ENCODE measurements at places on chromosomes 13 and 19.

DNA sequence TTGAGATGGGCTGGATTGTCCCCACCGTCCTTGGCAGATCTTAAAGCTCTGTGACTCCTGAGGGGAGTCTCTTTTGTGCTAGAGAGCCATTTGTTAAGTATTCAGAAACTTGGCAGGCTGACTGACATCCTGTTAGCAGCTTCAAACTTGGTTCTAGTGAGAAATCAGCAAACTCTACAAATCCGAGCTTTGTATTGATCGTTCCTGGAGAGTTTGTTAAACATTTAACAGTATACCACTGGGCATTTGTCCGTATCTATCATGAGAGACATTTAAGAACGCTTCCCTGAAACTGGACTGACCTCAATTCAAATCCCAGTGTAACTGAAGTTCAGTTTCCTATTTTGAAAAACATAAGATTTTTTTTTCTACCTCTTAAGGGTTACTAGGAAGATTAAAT lies 3.1 kb downstream of the ATP12A start:
- peak; percentile 18 for DNase-seq

DNA sequence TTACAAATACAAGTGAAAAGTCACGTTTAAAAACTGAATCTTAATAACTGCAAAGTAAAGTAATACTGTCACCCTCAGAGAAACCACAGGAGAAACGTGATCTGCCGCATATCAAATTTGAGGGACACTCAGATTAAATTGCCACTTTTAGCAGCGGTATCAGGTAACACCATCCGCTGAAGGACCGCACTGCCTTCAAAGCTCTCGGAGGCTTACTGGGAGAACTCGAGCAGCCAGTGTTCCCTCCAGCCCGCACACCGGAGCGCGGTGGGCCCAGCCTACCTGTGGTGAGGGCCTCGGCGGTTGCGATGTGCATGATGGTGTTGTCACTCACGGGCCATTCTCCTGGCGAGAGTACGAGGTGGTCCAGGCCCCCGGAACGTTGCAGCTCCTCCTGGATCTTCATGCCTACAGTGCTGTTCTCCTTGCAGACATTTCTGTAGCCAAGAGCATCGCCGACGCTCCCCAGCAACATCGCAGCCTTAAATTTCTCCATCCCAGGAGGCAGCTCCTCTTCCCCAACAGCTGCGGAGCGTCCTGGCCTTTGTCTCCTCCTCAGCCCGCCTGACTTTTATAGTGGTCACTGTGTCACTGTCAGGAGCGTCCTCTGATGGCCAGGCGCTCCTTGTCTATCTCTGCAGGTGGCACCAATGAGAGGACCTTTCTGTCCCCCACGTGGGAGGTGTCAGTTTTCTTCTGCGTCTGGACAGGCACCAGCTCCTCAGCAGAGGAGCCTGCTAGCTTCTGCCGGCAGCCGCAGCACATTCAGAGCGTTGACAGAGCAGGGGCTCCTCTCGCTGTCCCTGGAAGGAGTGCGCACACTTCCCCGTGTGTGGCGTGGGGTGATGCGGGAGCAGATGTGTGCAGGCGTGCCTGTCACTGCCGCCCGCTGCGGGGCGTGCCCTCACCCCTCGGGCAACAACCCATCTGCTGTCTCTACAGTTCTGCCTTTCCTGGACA lies at the start of gene ADPRHL1:
Gene ADPRHL1 (minus strand): TSS at position 547 of the 960 bp plus-strand sequence. CDS start 51 bp downstream, at position 496.
- no peak for DNase-seq

DNA sequence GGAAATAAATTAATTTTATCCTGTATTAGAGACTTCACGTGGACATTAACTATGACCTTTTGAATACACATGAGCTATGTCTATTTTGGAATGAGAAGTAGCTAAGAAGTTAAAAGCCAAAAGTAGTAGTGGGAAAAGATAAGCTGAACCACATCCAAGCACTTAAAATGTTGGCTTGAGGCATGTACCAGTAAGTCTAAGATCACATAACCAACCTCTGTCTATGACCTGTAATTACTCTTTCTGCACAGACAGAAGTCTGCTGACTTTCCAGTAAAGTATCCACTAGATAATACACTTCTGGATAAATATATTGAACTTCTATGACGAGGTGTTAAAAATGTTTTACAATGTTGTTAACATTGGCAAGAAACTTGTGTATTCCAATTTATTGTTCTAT lies 68.7 kb downstream of the LIG4 start:
- no peak for DNase-seq

DNA sequence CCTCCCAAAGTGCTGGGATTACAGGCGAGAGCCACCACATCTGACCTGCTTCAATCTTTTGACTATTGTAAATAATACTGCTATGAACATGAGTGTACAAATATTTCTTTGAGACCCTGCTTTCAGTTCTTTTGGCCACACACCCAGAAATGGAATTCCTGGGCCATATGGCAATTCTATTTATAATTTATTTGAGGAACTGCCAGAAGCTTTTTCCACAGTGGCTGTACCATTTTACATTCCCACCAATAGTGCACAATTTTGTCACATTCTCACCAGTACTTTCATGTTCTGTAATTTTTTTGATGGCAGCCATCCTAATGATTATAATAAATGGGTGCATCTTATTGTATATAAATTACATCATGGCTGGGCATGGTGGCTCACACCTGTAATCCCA lies 13.7 kb upstream of the FCER2 start:
- no peak for DNase-seq

DNA sequence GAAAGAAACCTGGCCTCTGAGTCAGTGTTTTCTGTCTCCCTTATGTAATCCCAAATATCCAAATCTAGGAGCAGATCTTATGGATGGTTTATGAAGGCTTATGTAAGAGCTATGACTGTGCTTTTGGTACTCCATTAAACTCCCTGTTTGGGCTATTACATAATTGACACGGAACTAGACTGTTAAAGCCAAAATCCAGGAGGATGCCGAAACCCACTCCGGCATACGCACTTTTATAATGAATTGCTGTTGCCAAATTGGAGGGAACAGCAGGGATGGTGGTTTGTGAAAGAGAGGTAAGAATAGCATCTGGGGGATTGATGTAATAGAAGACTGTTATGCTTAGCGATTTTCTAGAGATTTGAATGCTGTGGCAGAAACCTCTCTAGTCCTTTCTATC lies 2.0 kb downstream of the MTUS2 start:
- no peak for DNase-seq

DNA sequence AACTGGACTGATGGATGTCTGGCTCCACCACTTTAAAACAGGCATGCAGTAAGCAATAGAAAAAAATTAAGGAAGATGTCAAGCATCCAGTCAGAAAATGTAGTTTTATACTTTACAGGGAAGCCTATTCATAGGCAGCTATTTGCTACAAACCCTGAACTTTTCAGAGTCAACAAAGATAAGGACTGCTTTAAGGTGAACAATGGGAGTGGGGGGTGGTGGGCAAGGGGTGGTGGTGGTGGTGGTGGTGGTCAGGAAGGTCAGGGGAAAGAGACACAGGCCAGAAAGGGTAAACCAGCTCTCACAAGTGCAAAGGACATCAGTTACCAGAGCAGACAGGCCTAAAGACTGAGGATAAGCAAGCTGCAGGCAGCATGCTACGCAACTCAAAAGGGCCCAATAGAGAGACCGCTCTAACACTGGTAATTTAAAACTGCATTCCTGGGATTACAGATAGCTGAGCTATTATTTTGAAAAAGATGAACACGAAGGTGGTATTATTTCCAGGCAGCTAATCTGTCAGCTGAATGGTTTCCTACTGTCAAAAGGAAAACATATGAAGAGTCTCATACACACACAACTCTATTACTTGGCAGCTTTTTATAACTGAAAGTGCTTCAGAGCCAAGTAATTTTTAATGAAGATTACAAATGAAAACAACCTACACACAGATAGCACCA lies 14.8 kb downstream of the BRD4 start:
- no peak for DNase-seq

- DNase-seq: peak; percentile 5
Observed at GRCh38 chr13:76523740-76524340, 362.4 kb downstream of the KCTD12 start.

GRCh38 chr19:18941628-18942354 lies 774 bp upstream of the HOMER3 start:
- no peak for DNase-seq

DNA sequence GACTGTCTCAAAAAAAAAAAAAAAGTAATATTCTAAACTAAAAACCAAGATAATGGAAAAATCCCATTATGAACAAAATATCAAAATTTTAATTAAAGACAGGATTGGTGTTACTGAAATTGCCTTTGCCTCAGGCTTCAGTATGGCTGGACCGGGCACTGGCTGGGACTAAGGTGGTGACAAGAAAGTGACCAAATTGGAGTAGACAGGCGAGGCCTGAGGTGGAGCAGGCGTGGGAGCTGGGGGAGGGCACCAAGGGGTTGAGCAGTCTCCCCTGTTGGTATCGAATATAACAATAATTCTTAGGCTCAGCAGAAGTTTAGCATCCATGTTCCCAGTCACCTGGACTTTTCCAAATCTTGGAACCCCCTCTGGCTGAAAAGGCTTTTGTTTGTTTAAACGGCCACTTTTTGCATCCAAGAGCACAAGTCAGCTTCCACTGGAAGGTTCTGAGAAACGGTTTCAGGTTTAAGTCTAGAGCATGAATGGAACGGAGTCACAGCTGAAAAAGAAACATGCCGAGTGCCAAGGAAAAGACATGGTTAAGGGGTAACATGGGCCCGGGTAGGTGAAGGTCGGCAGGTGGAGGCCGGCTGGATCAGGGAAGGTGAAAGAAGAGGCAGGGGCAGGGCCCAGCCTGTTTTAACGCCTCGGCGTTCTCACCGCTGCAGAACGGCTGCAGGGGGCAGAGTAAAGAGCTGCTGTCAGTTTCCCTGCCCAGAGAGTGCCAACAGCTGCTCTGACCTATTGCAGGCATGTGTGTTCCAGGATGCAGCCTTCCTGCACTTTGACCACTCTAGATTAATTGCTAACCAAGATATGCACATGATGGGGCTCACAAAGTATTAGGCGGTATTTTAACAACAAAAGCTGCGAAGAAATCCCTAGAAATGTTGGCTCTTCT lies 104.4 kb downstream of the TM9SF2 start:
- DNase-seq: peak; percentile 71

GRCh38 chr13:23963947-23964346 lies 66.6 kb upstream of the C1QTNF9B start:
- no peak for DNase-seq

DNA sequence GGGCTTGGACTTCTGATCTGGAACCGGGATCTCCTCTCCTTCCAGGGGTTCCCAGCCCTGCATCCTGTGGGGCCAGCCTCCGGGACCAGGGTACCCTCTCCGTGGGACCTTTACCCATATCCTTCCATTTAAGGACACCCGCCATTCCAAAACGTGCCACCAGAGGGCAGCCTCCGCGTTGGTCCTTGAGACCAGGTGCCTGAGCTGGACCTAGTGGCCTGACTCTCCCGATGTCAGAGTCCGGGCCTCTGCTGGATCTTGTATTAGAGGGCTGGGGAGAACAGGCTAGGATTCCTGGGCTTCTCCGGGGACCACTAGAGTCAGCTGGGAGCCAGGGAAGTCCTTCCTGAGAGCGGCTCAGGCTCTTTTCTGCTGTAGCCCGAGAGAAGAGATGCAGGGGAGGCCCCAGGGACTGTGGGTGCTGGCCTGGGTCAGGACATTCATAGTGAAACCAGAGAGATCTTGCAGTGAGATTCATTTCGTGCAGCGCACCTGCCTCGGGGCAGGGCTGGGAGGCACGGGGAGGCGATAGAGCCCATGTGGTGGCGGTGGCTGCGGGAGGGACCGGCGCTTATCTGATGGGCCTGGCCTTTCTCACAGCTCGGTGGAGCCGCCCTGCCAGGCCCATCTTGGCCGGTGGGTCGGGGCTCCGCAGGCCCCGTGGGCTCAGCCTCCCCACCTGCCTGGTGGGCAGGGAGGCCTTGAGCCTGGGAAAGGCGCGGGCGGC lies 9.8 kb upstream of the SLC7A10 start:
- DNase-seq: peak; percentile 86

- DNase-seq: no peak
Observed at GRCh38 chr13:28559636-28560259, 64.8 kb upstream of the FLT1 start.

DNA sequence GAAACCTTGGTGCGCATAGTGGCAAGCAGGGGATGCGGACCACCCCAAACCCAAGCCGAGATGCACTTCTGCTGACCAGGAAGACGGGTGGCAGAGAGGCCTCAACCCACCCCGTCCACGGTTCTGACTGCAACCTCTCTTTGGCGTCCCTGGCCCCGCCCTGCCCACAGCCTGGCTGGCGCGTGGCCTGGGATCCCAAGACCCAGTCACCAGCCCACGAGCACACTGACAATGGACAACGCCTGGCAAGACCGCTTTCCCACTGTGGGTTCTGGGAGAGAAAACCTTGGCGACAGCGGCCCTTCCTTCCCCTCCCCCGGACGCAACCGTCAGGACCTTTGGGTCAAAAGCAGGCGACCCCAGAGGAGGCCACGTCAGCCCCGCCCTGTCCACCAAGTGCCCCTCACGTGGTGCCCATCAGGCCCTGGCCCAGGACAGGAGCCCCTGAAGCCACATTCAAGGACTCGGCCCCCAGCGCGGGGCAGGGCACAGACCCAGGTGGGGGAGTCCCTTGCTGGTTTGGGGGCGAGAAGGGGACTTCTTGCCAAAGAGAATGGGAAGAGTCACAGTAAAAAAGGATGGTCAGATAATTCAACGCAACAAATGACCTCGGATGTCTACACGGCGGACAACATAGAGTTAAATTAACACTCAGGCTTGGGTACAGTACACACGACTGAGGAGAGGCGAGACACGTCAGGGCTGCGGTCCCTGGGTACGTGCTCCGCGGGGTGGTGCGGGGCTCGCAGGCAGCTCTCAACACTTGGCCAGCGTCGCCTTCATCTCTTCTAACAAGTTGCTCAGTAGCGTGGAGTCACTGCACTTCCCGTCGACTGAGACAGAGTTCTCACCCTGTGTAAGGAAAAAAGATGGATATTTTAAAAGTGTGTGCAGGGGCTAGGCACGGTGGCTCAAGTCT lies 5.0 kb downstream of the IZUMO4 start:
- DNase-seq: no peak

- DNase-seq: no peak
Observed at GRCh38 chr13:108915095-108915633, 285.8 kb downstream of the MYO16 start.

GRCh38 chr13:44435919-44436510 lies 62.4 kb downstream of the SERP2 start:
- DNase-seq: no peak

- peak; percentile 98 for DNase-seq
Observed at GRCh38 chr19:11766597-11767591, at the start of gene ZNF441. Gene ZNF441, plus strand, starts transcription at chr19:11767000. Its CDS starts 194 bp downstream, at chr19:11767194.

DNA sequence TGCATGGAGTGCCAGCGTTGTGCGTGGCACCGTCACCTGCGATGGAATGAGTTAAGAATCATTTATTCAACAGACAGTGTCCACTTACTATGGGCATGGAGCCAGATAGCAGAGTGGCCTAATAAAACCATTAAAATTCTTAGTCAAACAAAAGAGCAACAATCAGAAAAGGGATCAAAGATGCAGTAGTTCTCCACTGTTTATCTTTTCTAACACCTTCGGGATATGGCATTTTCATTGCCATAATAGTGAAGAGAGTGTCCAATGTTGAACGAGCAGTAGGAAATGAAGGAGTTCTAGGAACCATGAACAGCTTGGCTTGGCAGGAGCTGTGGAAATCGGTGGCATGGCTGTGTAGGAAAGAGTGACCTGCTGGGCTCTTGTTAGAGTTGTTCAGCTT lies 2.0 kb downstream of the TNFSF11 start:
- no peak for DNase-seq

Measured in ELF-1 (cell line).